ENCODE measurements at places on chromosomes 1 and 21.

- no peak for DNase-seq
Measured at GRCh38 chr1:207103892-207104373, at the start of gene C4BPA. Gene C4BPA (plus strand): TSS chr1:207104233. CDS start chr1:207113026, 8,793 bp downstream.

DNA sequence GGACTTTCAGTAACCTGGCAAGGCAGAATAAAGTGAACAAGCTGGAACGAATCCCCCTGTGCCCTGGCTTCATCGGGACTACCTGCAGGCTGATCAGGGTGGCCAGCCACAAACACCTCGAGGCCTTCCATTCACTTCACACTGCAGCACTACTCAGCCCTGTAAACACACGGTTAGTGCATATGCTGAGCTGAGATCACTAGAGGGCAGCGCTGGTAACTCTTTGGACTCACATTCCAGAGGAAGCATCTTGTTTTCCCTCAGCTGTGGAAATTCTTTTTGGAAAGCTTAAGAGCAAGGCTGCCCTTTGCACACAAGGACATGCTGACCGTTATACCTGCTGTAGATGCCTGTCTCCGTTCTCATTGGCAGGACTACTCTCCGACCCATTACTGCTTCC is 32.1 kb downstream of the PCSK9 start:
- DNase-seq = no peak

- DNase-seq = no peak
Measured at GRCh38 chr1:157304271-157304670, 166.1 kb upstream of the ETV3 start.

DNA sequence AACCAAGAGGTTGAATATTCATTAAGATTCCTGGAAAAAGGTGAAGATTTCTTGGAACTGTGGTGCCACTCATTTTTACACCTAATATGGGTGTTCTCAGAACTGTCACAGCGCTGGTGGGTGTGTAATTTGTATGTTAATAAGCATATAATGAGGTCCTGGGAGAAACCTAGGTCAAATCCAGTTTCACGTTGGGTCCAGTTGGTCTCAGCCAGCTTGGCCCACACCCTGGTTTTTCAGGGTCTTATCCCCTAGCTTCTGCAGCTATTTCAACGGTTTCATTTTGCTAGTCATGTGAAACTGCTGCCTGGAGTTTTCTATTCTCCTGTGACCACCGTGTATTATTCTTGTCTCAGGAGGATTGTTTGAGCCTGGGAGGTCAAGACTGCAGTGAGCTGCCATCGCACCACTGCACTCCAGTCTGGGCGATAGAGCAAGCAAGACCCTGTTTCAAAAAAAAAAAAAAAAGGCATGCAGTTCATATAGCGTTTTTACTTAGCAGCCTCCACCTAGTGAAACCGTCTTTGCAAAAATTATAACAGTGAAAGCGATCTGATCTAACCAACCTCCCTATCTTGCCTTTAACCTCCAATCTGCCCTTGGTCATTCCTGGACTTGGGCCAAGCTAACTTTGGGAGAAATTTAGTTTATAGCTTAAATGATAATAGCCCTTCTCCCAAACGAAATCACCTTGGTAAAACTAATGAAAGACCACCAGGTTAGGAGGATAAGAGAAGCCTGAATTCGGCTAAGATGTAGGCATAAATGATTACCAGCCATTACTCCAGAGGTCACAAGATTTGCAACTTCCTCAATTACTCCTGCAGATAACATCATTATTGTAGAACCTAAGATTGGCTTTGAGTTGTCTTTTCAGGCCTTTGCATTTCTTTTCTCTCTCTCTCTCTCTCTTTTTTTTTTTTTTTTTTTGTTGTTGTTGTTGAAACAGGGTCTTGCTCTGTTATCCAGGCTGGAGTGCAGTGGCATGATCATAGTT is 44.0 kb downstream of the PTAFR start:
- no peak for DNase-seq

DNA sequence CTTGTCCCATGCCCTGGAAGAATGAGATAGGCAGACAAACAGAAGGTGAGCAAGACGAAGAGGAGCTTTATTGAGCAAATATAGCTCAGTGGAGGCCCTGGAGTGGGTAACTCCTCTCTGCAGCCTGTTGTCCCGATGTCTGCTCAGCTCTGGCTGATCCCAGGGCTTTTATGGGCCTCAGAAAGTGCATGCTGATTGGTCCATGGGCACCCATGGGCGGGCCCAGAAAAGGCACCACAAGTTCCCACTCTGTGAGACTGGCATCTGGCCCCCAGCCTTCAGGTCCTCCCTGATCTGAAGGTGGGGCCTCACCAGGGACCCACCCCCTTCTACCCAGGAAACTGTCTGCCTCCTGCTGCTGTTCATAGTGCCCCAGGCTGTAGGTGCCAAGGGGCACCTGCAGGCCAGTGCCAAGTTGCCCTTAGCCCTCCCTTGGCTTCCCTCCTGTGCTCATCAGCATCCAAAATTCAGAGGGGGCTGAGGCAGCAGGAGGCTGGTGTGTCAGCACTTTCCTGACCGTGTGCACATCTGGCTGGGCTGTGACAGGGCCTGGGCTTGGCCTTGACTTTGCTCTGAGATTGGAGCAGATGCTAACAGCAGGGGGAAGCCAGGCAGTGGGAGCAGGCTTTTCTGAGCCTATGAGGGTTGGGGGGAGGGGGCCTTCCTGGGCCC is 35.4 kb downstream of the ACTL8 start:
- no peak for DNase-seq

- no peak for DNase-seq
Measured at GRCh38 chr1:153248176-153248879, 11.2 kb upstream of the LORICRIN start.

DNA sequence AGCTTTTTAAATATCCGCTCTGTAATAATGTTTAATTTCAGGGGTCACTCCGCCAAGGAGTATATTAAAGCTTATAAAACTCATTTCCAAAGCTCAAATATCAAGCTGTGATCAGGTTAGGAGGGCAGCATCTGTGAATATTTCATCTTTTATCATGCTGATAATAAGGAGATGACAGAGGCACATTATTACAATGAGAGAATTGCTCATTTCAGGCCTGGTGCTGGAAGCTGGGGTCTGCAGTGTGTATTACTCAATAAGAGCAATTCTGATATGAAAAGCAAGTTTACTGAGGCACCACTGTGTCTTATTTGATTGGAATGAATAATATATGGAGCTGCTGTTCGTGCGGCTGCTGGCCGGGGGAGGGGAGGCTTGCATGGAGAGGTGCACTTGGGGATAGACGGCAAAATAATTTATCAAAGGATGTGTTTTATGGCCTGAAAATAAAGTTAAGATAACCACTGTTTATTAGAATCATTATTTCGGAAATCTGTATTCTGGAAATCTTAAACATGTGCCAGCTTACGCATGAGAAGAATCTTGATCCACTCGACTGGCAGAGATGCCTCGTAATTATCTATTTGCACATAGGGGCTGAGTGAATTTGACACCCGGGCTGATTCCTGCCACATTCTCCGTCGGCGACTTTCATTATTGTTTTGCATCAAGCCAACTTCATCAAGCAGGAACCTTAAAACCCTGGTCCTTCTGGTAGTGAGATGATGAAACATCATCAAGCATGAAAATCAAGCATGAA is 173.2 kb downstream of the RRAGC start:
- no peak for DNase-seq

GRCh38 chr1:158203693-158204457 is 23.2 kb downstream of the CD1D start:
- no peak for DNase-seq

- no peak for DNase-seq
Measured at GRCh38 chr1:41743366-41743765, 175.4 kb downstream of the HIVEP3 start.

DNA sequence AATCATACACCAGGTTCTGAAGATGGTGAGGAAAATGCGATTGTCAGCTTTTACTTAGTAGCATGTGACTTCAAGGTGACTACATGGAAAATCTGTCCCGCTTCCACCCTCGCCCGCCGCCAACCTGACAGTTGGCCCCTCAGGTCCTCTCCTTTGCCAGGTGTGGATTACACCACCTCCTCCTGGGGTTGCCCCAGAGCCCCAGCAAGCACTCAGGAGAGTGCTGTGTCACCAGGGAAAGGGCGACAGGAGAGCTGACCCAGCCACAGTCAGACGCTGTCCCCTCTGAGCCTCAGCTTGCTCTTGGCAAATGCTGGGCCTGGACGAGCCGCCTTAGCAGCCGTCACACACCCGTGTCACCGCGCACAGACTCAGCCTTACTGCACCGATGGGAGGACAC is 17.9 kb downstream of the PTTG1IP start:
- no peak for DNase-seq

- DNase-seq = no peak
Measured at GRCh38 chr1:18128298-18128697, 20.7 kb downstream of the IGSF21 start.

GRCh38 chr1:81068726-81069125 is 732.0 kb upstream of the ADGRL2 start:
- no peak for DNase-seq

- no peak for DNase-seq
Measured at GRCh38 chr1:108861566-108861965, 4.7 kb upstream of the AKNAD1 start.

DNA sequence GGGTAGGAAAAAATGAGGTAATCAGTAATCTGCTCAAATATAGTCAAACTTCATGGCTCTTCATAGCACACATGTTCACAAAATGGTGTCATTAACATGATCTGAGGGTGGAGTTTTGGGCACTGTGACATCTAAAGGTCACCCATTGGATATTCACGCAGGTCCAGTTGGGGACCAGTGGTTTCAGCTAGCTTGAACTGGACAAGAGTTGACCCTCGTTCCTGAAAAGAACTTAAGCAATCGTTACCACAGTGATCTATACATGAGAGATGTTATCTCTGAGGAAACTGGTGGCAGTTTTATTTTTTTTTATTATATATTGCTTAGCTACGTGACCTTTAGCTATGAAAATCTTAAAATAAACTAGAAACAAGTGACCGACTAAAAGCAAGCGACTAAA is 3.0 kb upstream of the OR2C3 start:
- no peak for DNase-seq

DNA sequence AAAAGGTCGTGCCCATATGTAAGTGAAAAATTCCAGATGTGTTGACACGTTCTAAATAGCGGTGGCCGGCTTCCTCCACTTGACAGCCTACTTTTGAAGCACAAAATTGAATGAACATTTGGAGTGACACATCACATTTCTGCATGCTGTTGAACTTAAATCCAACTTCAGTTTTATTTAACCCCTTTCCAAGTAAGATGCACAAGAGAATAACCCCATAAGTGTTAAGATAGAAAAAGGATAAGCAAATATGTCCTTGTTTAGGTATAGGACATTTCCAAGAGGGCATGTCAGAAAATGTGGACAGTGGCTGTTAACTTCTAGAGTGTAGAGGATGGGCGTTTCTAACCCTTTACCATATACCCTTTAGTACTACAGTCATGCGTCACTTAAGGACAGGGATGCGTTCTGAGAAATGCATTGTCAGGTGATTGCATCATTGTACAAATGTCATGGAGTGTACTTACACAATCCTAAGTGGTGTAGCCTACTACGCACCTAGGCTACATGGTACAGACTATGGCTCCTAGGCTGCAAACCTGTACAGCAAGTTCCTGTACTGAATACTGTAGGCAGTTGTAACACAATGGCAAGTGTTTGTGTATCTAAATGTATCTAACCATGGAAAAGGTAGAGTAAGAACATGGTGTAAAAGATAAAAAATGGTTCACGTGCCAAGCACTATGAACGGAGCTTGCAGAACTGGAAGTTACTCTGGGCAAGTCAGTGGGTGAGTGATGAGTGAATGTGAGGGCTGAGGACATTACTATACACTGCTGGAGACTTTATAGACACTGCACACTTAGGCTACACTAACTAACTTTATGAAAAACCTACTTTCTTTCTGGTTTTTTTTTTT is 9.3 kb upstream of the FAM89A start:
- no peak for DNase-seq

- no peak for DNase-seq
Measured at GRCh38 chr1:157247005-157247763, 109.0 kb upstream of the ETV3 start.

GRCh38 chr21:15276243-15276642 is 211.4 kb upstream of the NRIP1 start:
- DNase-seq = no peak

DNA sequence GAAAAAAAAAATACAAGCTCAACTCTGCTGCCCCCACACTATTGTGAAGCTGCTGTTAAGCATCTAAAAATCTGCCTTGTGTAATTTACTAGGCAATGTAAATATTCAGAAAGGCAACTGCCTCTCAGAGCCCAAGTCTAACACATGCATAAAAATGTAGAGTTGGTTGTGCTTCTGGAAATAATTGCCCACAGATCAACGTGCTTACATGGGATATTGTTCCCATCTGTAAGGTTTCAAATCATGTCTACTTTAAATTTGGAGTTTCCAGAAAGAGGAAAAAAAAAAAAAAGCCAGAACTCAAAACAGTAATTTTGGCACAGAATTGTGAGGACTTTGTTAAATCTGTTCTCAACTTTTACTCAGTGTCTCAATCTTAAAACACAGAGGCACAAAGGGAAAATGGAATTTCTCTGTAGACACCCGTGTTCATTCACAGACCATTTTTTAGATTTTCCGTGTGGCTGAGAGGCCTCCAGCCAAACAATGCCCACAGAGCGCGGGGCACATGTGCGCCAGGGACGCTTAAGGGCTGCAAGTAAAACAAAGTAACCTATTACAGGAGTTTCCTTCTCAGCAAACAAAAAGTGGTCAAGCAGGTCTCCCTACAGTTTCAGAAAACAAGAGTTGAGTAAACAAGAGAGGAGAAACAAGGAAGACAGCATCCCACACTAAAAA is 115.5 kb downstream of the RERE start:
- DNase-seq = no peak

- no peak for DNase-seq
Measured at GRCh38 chr1:196584696-196585095, 23.5 kb downstream of the KCNT2 start.

GRCh38 chr21:28089599-28090441 is 902.9 kb downstream of the LTN1 start:
- no peak for DNase-seq

GRCh38 chr1:67560580-67561255 is 124.3 kb upstream of the GADD45A start:
- no peak for DNase-seq

DNA sequence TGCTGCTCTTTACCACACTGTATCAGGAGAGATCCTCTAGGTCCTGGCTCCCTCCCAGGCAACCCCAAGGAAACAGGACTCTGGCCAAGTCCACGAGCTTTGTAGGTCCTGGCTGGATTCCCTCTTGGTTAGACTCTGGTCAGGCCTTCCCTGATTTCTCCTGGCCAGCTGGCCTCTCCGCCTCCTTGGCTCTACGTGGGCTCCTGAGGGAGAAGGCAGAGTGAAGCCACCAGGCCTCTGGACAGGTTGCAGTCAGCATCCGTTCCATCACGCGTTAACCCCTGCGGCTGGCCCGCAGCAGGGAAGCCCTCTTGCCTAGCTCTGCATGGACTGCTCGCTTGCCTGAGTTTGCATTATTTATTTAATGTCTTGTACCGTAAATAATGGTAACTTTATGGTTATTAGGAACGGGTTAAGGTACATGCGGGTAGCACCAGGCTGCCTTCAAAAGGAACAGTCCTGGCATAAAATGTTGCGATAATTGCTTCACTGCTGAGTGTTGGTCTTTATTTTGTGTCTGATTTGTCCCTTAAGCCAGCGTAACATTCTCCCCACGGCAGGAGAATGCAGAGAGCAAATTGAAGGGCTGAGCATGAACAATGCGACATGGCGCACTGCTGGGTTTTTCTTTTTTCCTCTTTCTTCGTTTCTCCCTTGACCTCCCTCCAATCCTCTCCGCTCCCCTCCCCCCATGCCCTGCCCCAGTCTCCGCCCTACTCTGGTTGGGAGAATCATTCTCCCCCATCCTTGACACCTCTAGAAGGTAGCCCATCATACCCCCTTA is 100.3 kb downstream of the RNF220 start:
- DNase-seq = no peak

GRCh38 chr1:68024635-68025338 is 25.6 kb downstream of the DIRAS3 start:
- no peak for DNase-seq
